ENCODE measurements at places on chromosomes 5 and 9.

DNA sequence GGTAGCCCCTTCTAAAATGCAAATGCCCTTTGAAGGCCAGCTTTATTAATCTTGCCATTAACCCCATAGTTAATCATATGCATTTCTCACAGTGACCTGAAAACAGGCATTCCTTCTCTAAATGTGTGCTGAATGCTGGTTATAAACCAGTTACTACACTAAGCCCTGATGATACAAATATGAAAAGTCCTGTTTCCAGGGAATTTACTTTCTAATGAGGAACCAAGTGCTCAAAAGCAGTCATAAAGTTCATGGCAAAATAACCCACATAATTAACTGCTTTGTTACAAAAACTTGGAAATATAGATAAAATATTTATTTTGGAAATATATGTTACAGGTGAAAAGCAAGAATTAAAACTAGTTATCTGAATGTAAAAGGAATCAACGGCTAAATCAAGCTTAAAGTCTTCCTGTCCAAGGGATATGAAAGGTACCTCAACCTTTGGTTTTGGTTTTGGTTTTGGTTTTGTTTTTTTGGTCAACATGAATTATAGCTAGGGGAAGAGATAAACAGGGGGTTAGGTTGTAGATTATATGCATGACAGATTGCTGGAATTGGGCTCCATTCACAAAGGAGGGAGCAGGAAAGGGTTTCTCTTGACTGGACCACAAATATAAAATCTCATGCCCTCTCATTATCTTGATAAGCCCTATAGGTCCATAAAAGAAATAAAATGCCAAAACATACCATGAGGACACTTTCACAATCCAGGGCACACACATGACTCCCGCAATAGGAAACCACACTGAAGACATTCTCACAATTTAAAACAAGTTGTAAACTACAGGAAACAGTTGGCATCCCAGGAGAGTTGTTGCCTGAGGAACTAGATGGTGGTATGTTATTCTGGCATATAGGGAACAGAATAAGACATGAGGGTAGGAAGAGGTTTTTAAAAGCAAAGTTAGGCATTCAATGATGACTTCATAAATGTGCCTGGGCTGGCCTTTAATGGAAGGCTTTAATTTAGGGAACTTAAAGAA is 46.7 kb upstream of the MACIR start:
- no peak for DNase-seq

DNA sequence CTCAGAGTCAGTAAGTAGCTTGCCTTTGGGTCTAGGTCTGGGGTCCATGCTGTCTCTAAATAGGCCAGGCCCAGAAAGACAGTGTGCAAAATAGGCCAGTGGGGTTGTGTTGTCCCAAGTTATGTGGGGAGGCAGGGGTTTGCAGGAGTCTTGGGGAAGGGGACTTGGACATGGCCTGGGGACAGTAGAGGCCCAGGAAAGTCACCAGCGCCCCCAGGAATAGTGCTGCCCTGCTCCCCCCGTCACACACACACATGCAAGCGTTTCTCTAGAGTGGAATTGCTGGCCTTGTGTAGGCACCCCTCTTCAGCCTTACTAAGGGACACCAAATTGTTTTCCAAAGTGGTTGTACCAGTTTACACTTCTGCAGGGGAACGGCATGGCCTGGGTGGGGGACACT is 227.5 kb downstream of the PBX3 start:
- no peak for DNase-seq

- DNase-seq = no peak
Measured at GRCh38 chr5:99072846-99073245, 144.0 kb upstream of the CHD1 start.

DNA sequence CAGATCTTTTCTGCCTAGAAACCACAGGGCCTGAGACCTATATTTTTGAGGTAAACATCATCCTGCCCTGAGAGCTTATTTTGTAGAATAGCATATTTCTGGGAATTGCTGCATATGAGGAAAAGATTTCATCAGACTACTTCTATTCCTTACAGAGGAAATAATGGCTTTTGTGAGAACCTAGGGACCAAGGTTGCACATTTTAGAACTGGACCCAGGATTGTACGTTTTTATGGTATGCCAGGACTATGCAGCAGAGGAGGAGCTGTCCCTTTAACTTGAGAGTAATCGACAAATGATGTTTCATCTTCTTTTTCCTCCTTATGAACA is 2.2 kb upstream of the ALDH1A1 start:
- DNase-seq = no peak

- DNase-seq = no peak
Measured at GRCh38 chr9:80375477-80375876, 803.7 kb downstream of the TLE4 start.

- no peak for DNase-seq
Measured at GRCh38 chr5:126446498-126447224, 23.5 kb downstream of the GRAMD2B start.

DNA sequence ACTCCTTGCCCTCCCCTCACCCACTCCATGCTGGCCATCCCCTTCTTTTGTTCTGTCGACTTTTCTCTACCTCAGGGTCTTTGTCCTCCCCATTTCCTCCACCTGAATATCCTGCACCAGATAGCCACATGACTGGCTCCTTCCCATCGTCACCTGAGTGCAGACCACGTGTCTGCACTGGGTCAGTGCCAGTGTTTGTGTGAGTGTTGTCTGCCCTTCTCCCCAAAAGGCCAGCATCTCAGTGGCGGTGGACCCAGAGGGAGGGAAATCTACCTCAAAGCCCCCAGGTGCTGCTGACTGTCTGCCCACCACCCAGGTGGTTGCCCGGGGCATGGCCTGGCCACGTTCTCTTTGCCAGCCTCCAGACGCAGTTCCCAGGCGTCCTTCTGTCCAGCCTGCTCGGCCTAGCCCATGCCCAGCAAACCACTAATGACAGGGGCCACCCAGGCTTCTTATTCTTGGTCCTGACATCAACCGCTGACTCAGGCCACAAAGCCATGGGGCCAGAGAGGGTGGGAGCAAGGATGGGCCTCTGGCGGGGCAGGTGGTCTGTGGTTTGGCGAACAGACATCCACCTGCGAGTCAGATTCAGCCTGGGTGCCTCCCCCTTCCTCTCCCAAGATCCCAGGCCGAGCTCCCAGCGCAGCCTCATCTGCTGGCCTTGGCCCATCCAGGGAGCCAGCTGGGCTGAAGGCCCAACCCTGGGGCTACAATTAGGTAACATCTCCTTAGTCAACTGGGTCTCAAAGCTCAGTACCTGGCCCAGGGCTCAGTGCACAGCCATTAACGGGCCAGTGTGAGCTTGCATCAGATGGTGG is 5.5 kb upstream of the NINJ1 start:
- no peak for DNase-seq

DNA sequence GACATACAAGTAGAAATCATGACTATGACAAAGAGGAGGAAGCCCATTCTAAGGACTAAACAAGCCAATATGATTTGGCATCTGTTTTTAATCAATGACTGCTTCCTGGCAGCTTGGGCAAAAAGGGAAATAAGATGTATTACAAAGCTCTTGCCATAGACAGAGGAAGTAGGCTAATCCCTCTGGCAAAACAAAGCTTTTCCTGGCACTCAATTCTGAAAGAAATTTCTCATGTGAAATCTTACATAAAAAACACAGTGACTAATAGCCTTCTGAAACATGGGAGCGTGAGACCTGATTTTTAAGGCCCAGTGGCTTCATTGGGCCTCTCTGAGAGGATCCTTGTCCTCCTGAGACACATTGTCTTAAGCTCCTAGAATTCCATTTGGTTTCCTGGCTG is 93.6 kb downstream of the COL23A1 start:
- no peak for DNase-seq

- no peak for DNase-seq
Measured at GRCh38 chr9:129076640-129077037, 4.3 kb upstream of the DOLPP1 start.

DNA sequence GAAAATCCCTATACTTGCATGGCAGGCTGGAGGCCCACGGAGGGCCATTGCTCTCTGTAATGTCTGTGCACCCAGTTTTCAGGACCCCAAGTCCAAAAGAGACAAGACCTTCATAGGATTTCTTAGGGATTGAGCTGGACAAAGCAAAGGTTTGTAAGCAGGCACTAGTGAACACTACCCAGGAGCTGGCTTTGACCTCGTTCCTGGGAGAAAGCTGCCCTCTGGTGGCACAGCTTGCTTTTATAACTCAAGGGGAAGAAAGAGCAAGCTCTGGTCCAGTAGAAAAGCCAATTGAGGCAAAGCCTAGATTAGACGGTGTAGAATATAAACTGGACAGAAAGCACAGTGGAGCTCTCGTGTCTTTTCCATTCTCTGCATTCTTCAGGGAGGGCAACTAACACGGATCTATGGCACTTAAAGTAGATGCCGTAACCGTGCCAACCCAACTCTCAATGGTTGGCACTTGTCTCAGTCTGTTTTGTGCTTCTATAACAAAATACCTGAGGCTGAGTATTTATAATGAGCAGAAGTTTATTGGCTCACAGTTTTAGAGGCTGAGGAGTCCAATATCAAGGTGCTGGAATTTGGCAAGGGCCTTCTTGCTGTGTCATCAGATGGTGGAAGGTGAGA is 7.9 kb downstream of the GABRP start:
- DNase-seq = no peak

DNA sequence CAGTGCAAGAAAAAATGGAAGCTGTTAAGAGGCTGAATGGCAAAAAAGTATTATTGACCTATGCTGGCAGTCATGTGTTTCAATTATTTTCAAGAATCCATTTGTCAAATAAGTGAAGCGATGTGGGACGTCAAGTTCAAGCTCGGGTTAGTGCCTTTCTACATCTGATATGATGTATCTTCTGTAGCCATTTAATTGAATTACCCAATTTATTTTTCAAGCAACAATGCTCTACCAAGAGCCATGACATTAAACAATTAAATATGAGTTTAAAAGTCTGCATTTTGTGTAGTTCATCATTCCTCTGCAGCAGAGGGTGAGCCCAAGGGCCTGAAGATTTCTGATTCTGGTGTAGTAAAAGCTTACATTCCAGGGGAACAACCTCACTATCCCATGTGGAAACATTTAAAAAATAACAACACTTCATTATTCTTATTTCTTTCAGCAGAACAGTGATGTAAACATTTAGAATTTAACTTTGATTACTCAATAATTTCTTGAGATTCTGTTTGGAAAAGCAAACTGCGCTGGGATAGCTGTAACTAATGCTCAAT is 619.7 kb upstream of the ARRDC3 start:
- DNase-seq = no peak

- no peak for DNase-seq
Measured at GRCh38 chr9:18743421-18743820, 269.5 kb downstream of the ADAMTSL1 start.

- no peak for DNase-seq
Measured at GRCh38 chr9:109755040-109755439, 25.0 kb upstream of the PALM2AKAP2 start.

- peak; percentile 28 for DNase-seq
Measured at GRCh38 chr9:37512437-37512836, 26.7 kb downstream of the POLR1E start.

DNA sequence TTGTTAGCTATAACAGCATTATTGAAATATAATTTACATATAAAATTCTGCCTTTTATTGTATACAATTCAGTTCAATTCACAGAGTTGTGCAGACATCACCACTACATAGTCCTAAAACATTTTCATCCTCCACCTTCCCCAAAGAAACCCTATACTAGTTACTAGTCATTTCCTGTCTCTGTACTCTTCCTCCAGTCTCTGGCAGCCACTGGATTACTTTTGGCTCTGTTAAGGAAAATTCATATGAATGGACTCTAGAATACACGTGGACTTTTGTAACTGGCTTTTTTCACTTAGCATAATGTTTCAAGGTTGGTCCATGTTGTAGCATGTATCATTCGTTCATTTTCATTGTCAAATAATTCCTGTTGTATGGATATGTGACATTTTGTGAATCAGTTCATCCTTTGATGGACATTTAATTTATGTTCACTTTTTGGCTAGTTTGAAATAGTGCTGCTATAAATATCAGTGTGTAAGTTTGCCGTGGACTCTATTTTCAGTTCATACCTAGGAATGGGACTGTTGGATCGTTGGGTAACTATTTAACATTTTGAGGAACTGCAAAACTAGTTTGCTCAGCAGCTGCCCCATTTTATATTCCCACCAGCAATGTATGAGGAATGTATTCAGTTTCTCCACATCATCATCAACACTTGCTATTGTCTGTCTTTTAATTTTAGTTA is 9.7 kb downstream of the ICE1 start:
- DNase-seq = no peak

DNA sequence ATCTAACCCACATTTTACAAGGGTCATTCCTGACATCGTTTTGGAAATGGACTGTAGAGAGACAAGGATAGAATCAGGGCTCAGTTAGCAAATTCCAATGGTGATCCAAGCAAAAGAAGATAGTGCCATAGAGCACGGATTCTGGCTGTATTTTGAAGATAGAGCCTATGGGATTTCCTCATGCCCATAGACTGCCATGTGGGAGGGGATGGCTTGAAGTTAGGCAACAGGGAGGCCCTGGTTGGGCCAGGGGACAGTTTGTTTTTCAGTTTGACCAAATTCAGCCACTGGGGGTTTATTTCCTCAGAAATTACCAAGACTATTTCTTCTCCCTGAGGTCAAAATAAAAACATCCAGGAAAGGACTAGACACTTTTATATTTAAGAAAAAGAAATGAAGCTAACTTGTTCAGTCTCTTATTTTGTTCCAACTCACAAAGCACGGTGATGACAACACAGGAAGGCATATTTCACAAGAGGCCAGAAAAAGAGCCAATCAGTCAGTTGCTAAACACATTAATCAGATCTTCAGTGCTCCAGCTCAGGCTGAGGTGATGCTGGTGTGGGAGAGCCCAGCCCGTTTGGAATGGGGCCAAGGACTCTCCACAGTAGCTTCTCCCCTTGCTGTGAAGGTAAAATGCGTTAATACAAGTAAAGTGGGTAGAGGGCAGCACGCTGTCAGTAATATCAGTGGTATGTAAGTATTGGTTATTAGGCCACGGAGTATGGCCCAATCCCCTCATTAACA is 4.4 kb upstream of the DCTN4 start:
- no peak for DNase-seq

- no peak for DNase-seq
Measured at GRCh38 chr9:79686381-79687130, 114.8 kb downstream of the TLE4 start.

DNA sequence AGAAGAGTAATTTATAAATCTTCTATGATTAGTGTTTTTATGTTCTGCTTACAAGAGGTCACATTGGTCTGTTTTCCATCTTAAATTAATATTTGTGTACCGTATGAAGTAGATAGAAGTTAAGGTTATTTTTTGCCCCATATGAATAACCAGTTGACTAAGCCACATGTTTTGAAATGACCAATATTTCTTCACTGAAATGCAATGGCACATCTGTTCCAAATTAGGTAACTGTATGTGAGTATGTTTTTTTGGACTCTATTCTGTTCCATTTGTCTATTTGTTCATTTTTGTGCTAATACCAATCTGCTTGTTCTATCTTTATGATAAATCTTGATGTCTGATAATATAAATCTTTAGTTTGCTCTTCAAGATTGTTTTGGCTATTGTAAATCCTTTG is 17.7 kb downstream of the JAK2 start:
- no peak for DNase-seq

GRCh38 chr9:89532478-89532877 is 34.6 kb upstream of the SEMA4D start:
- DNase-seq = no peak
